ENCODE measurements at places on chromosomes 12 and 14.

DNA sequence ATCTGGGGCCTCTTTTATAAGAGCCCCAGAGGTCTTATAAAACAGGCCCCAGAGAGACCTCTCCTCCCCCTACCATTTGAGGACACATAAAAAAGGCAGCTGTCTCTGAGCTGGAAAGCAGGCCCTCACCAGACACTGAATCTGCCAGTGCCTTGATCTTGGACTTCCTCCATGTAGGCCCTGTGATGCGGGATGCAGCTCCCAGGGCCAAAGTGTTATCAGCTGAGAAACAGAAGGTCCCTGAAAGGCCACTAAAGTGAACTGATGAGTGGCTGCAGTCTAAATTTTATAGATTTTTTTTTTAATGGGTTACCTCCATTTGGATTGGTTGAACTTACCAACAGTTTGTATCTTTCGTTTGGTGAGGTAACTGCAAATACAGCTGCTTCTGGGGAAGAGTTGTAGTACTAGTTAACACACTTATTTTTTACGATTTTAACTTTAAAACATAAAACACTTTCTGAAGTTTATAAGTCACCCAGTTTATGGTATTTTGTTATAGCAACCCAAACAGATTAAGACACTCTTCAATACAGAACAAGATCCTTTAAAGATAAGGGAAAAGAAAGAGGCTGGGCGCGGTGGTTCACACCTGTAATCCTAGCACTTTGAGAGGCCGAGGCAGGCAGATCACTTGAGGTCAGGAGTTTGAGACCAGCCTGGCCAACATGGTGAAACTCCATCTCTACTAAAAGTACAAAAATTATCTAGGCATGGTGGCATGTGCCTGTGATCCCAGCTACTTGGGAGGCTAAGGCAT is 5.6 kb upstream of the GUCY2C start:
- no peak for DNase-seq

- no peak for DNase-seq
Observed at GRCh38 chr12:100953217-100953616, 158.6 kb downstream of the ANO4 start.

- no peak for DNase-seq
Observed at GRCh38 chr12:101086490-101087135, 123.4 kb downstream of the SLC5A8 start.

- DNase-seq = no peak
Observed at GRCh38 chr14:43858981-43859380, 648.1 kb downstream of the FSCB start.

DNA sequence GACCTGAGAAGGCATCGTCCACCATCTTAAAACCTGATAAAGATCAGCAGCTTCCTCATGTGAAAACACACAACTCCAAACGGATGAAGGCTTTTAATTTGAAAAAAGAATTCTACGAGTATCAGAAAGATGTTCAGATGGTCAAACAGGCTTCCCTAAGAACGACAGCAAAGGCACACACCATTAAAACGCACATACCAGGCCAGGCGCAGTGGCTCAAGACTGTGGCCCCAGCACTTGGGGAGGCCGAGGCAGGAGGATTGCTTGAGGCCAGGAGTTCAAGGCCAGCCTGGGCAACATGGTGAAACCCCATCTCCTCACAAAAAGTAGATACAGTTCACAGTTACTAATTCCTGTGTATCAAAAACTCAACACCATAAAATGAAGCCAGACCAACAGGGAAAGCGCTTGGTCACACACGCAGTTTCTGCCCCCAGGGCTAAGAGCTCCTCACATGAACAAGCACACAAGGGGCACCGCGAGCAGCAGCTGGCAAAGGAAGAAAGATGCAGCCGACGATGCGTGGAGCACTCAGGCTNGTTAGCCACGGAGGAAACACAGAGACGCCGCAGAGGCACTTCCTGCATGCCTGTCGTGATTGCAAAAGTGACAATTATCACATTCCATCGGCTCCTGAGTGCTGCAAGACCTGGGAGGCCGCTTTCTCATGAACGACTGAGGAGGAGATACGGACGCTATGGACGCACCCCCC is 78.0 kb downstream of the NOC4L start:
- peak; percentile 16 for DNase-seq

- no peak for DNase-seq
Observed at GRCh38 chr14:94584591-94585280, 3.5 kb downstream of the SERPINA5 start.

- DNase-seq = no peak
Observed at GRCh38 chr12:21662122-21662792, 4.6 kb upstream of the LDHB start.

- no peak for DNase-seq
Observed at GRCh38 chr12:91774434-91774921, 371.2 kb downstream of the BTG1 start.

GRCh38 chr12:130226126-130226525 is 63.9 kb downstream of the FZD10 start:
- no peak for DNase-seq

DNA sequence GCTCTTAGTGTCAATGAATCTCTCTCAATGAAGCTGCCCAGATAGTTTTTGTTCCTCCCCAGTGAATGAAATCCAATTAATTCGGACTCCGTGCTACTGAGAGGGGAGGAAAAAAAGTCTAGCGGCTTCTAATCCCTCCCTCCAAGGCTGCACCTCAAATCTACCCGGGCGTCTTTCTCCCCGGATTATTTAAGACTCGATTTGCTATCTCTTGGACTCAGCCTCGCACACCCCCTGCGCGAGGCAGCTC is 134 bp downstream of the DUSP6 start:
- DNase-seq = no peak

- DNase-seq = no peak
Observed at GRCh38 chr14:95437715-95438114, 78.7 kb downstream of the SYNE3 start.

- DNase-seq = no peak
Observed at GRCh38 chr12:6057700-6058099, 66.8 kb downstream of the VWF start.

- DNase-seq = no peak
Observed at GRCh38 chr14:100643426-100643825, 56.2 kb upstream of the BEGAIN start.

- no peak for DNase-seq
Observed at GRCh38 chr12:67077617-67078016, 191.5 kb upstream of the CAND1 start.

DNA sequence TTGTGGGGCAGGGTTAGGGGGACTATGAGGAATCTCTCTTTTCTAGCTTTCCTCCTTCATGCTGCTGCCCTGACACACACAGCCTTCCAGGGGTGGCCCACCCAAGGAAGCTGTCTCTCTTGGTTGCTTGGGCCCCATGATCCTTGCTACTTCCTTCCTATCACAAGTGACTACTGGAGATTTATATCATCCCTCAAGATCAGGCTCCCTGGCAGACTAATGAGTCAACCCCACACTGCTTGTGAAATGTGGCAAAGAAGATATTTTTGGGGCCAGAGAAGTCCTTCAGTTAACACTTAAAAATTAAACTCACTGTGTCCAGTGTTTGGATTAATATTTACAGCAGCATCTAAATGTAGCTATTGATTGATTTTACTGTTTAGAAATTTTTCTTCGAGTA is 1.5 kb downstream of the OR4E1 start:
- no peak for DNase-seq

GRCh38 chr14:50659327-50659974 is 8.7 kb downstream of the SAV1 start:
- DNase-seq = no peak

GRCh38 chr14:55512421-55512820 is 67.6 kb upstream of the KTN1 start:
- DNase-seq = no peak

GRCh38 chr14:102589761-102590290 is 2.6 kb upstream of the RCOR1 start:
- DNase-seq = no peak

DNA sequence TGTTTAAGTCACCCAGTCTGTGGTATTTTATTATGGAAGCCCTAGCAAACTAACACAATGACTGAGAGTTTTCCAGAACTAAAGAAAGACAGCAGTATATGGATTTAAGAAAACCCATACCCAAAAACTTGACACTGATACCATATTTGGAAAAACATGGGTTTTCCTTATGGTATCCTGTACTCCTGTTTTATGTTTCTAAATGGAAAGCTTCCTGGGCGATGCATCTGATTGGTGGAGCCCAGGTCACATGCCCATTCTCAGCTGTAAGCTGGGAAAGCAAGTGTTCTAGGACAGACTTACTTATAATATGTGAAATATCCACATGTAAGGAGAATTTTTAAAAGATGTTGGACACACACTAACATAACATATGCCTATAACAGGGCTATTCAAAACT is 4.5 kb upstream of the RNASE4 start:
- DNase-seq = peak; percentile 22

GRCh38 chr14:24483604-24484252 is 24.3 kb downstream of the CMA1 start:
- no peak for DNase-seq

- DNase-seq = no peak
Observed at GRCh38 chr14:89851106-89851505, 103.4 kb downstream of the EFCAB11 start.

GRCh38 chr12:25236190-25236589 is 14.5 kb downstream of the KRAS start:
- DNase-seq = no peak

DNA sequence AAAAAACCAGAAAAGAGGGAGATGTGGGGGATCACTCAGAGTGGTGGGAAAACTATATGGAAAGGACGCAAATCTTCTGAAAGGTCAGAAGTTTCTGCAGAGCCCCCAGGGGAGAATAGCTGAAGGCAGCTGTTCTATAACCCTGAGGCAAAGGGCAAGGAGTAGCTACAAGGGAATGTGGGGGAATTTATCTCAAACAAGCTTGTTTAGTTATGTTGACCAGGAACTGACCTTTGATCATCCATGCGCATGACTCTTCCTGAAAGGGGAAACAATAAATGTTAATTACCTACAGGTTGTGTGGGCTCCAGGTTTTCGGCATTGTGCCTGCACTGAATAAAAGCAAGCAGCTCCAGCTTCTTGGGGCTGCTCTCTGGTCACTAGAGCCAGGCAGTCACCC is 968.5 kb downstream of the AACS start:
- no peak for DNase-seq

DNA sequence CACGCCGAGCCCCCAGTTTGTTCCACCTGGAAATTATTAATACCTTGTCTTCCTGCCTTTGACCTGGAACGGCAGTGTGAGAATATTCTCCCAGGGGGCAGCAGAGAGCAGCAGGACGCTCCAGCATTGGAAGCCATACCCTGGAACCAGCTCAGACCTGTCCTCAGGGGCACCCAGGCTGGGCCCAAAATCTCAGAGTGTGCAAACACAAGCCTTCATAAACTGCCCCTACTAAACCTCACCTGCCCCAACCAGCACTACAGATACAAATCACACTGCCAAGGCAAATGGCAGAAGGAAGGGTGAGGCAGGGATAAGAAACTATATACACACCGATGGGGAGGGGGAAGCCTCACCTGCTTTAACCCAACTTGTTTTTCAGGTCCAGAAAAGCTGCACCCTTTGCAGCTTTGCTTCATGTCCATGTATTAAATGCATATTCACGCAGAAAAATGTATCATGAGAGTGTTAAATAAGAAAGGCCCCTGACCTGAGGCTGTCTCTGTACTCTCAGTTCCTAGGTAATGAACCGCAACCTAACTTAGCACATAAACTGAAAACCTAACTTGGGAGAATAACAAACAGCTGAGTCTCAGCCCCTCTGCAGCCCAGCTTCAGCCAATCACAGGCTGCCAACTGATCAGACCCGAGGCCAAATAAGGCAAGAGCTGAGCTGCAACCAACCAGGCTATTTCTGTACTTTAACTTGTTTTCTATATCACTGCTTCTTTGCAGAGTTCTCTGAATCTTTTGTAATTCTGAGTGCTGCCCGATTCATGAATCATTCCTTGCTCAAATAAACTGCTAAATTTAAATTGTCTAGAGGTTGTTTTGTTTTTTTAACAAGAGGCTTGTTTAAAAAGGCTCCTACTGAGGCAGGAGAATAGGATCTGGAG is 130.1 kb downstream of the SPTSSA start:
- peak; percentile 67 for DNase-seq

- no peak for DNase-seq
Observed at GRCh38 chr14:84420221-84420620, 1109.7 kb upstream of the FLRT2 start.

- no peak for DNase-seq
Observed at GRCh38 chr12:86174188-86174587, 82.0 kb downstream of the MGAT4C start.

DNA sequence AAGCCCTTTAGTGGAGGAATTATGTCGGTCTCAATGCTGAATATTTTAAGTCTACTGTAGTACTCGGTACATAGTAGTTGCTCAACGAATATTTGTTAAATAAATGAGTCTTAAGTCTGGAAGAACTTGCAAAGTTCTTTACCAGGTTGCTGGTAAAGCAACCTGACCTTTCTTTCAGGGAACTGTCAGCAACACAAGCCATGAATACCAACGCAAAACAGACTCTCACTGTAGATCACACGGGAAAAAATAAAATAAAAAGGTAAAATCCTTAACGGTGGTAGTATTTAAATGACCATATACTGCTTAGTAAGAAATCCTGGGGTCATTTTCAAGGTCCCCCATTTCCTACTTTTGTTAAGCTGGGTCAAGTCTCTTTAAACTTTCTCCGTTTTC is 447 bp upstream of the NUBPL start:
- DNase-seq = no peak

GRCh38 chr14:51242545-51243490 is 2.8 kb downstream of the TMX1 start:
- DNase-seq = no peak

- no peak for DNase-seq
Observed at GRCh38 chr14:45621731-45622130, 368.7 kb upstream of the MIS18BP1 start.

DNA sequence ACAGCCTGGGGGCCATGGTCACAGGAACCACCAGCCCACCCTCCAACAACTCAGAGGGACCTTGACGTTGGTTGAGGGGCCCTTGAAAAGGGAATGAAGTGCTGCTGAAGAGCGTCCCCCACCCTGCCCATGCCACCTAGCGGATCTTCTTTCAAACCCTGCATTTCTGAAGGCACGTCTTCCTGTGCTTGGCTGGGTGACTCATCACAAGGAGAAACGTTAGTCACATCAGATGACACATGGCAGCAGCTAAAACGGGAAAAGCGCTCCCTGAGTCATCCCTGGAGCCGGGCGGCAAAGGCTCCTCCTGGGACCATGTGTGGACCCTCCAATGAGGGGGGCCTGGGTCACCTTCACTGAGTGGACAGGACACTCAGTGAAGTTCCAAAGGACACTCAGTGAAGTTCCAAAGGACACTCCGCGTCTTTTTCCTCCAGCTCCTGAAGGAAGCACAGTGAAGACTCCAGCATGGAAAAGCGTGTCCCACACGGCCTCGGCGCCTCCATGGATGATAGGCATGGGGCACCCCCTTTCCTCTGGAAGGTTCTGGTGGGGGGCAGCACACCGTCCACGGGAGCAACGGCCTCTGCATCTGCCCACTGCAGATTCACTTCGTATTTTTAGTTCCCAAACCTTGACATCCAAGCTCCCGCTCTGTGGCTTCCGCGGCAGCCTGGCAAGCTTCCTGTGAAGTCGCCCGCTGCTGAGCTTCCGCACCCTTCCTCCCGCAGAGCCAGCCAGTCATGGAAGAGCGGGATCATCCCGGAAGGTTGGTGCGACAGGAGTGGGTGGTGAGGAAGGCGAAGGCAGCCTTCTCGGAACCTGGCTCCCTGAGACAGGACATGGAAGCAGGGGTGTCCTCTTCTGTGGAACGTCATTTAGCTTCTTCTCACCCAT is 383.4 kb downstream of the VRK1 start:
- DNase-seq = no peak
